ENCODE measurements at places on chromosomes 1 and 21.
A peak's percentile ranks its signal among the peaks of the same experiment; 100 is the strongest.

GRCh38 chr1:30241681-30242080 is 481.7 kb downstream of the MATN1 start:
- DNase-seq: no peak

DNA sequence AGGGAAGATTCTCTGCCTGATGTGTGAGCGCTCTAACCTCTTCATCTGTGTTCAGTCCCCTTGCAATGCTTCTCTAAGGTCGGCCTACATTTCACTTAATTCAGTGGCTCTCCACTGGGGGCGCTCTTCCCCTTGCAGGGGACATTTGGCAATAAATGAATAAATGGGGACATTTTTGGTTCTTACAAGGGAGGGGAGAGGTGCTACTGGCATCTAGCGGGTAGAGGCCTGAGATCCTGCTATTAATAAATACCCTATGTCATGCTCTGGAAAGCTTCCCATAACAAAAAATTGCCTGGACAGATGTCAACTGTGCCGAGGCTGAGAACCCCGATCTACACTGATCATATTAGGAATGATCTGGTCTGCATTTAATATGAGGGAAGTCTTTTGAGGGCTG is 25.9 kb upstream of the DNAJC11 start:
- peak; percentile 47 for DNase-seq

GRCh38 chr1:100883963-100884362 is 10.7 kb downstream of the EXTL2 start:
- DNase-seq: no peak

- no peak for DNase-seq
Measured at GRCh38 chr1:85125891-85126290, 74.9 kb downstream of the SYDE2 start.

DNA sequence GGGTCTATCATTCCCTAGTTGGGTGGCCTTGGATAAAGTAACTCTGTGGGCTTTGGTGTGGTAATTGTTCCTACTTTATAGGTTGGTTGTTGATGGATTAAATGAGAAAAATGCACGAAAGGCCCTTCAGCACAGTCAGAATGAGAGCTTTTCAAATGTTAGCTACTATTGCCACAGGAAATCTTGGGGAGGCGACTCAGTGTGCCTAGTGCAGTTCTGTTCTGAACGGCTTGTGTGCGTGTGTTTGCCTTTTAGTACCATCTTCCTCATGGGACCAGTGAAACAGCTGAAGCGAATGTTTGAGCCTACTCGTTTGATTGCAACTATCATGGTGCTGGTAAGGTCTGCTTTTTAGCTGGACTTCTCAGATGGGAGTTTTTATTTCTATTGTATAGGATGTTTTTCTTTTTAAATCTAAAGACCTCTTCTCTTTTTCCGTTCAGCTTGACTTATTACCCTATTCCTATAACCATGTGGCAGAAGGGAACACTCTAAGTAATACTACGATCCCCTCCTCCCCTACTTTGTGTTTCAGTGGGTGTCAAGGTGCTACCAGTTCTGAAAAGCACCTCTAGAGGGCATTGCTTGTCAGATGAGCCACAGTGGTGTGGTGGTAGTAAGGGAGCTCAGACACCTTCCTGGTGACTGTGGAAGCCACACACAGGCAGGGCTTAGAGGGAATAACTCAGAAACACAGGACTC is 9.2 kb downstream of the SFT2D2 start:
- peak; percentile 22 for DNase-seq

GRCh38 chr21:45824546-45825215 is 156.9 kb upstream of the COL6A1 start:
- DNase-seq: no peak

DNA sequence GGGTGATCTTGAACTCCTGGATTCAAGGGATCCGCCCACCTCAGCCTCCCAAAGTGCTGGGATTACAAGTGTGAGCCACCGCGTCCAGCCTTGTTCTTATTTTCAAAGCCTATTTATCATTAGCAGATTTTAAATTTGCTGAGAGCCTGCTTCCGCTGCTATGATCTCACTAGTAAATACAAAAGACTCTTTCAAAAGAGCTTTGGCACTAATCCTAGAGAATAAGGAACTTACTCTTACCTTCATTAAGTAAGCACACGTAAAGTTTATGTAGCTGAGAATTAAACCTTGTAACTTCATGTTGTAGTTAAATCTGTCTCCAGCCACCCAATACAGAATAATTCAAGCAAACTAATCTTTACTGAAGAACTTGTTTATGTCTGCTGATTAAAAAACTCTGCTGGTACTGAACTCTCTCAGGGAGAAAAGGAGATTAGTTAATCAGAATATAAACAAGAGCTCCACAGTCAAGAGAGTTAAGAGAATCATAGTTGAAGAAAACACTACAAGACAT is 72.3 kb downstream of the RUSC1 start:
- no peak for DNase-seq

DNA sequence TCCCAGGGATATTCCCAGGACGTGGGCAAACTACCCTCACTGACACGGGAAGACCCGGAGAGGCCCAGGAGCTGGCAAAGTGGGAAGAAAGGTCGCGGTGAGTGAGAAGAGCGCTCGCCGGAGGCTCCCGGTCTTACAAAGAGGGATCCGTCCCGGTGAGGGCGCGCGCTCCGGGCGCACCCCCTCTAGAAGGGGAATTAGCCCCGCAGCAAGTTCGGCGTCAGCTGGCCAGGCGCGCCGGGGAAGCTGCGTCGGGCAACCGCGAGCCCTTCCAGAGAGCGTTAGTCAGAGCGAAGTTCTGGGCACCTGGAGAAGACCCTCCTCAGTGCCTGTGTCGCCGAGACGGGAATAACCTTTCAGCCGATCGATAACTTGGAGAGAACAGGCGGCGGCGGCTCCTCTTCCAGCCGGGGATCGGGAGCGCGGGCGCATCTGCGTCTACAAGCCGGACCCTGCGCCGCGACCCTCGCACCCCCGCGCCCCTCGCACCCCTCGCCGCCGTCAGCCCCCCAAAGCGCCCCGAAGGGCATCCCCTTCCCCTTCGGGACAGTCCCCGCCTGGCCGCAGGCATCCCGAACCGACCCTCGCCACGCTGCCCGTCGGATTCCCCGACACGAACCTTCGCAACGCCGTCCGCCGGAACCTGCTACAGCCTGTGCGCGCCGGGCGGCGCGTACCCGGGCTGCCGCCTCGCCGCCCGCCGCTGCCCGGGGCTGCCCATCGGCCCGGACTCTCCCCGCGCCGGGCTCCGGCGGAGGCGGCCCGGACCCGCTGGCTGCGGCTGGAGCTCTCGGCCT is 485 bp downstream of the SIPA1L2 start:
- DNase-seq: no peak

DNA sequence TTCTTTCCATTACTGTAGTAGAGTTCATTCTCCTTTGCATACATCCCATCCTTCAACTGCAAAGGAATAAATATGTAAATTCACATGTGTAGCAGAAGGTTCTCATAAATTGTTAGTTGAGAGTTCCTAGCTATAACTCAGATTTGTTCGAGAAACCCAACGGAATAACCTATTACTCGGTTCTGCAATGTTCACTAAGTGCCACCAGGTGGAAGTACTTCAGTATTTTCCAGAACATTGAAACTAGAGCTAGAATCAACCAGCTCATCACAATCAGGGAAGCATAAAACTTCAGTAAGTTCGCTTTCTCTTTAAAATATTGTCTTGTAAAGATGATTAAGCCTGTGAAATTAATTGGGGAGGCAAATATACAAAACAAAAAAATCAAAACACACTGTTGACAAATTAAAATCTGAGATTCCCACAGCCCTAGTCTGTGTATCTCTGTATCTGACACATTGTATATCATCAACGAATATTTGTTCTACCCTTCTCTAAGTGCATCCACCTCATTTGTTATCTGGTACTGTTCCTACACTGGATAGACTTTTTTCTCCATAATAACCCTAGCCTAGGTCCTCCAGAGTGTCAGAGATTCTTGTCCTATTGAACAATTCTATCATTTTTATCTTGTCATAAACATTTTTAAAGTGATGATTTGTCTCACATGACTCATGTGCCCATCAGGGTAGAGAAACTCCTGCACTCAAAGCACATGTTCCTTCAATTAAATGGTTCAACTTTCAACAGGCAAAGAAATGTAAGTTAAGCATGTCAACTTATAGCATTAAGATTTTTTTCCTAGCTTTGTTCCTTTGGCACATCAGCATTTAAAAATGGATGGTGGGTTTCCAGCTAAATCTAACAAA is 31.9 kb downstream of the MROH9 start:
- DNase-seq: peak; percentile 7

DNA sequence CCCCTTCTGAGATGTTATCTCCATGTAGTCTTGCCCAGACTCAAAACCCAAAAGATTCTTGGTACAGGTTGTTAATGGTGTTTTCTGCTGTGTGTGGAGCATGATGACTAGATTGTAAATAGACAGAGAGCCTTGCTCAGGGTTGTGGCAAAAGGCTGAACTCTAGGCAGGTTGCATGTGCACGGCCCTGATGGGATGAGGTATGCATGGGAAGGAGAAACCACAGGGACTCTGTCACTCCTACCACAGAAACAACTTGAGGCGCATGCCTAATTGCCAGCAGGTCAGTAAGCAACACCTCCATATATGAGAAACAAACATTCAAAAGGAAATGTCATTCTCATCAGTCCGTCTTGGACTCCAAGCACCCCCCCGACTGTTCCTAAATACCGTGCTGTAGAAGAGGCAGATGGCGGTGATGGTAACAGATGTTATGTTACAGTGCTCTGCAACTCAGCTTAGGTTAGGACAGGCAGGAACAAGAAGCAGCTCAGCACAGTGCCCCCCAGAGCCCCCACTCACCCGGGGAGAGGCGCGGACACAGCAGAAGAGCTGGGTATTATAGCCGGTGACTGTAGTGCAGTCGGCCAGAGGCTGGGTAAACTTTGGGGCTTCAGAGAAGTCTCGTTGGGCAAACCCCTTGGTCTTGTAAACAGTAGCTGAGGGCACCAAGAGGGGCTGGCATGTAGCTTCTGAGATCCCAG is 10.9 kb downstream of the MYBPHL start:
- no peak for DNase-seq

DNA sequence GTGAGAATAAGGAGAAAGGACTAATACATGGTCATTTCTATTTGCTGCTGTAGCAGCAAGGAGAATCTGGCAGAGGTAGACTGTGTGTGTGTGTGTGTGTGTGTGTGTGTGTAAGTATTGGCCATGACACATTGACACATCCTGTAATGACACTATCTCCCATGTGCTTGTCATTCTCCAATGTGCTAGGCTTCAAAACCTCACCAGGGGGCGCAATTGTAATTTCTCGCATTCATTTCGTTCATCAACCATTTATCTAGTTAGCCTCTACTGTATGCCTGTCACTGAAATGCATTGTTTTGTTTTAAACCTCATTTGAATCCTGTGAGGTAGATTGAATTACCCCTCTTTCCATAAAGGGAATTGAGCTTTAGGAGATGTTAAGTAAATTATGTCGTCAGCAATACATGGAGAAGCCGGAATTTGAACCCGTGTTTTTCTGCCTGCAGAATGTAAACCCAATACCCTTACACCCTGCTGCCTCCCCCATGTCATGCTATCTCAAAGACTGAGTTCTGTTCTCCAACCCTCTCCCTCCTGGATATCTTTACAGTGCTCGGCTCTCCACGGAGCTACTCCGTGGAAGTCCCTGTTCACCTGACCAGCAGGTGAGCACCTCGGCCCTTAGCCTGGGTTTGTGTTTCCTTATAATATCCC is 100.8 kb downstream of the UCK2 start:
- DNase-seq: peak; percentile 45

DNA sequence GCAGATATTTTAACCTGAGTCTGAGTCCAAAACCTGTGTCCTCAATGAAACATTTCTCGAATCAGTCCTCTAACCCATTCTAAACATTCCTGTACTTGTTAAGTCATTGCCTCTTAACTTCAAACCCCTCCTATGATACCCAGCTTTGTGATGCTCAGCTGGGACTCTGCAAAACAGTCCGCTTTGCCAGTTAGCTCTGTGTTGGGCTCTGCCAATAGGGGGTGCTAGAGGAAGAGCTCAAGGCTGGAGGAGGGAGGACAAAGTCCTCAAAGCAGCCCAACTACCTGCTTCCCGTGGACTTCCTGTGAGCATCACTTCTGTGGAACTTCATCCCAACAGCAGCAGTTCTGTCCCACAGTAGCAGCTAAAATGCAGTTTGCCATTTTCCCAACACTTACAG is 38.1 kb upstream of the SYT14 start:
- no peak for DNase-seq

- DNase-seq: no peak
Measured at GRCh38 chr1:25861316-25862286, 2.3 kb upstream of the AUNIP start.

DNA sequence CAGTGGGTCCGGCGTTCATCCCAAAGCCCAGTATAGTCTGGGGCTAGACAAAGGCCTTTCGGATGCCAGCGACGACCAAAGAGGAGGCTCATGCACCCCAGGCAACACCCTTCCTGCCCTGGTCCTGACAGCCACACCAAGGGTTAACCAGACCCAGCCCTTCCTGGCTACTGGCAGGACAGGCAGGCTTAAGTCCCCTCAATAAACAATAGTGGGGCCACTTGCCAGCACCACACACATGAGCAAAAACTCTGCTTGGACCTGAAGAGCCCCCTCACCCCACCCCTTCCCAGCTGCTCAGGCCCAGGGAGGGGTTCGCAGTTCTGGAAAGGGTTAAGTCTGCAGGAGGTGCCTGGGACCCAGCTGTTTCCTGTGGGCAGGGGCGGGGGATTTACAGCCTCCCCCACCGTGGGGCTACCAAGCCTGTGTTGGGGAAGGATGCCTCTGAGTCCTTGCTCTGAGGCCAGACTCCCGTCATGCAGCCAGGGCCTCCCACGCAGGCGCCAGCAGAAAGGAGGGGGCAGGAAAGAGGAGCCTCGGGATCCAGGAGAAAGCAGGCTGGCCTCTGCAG is 18.2 kb downstream of the PHLDA3 start:
- DNase-seq: no peak

DNA sequence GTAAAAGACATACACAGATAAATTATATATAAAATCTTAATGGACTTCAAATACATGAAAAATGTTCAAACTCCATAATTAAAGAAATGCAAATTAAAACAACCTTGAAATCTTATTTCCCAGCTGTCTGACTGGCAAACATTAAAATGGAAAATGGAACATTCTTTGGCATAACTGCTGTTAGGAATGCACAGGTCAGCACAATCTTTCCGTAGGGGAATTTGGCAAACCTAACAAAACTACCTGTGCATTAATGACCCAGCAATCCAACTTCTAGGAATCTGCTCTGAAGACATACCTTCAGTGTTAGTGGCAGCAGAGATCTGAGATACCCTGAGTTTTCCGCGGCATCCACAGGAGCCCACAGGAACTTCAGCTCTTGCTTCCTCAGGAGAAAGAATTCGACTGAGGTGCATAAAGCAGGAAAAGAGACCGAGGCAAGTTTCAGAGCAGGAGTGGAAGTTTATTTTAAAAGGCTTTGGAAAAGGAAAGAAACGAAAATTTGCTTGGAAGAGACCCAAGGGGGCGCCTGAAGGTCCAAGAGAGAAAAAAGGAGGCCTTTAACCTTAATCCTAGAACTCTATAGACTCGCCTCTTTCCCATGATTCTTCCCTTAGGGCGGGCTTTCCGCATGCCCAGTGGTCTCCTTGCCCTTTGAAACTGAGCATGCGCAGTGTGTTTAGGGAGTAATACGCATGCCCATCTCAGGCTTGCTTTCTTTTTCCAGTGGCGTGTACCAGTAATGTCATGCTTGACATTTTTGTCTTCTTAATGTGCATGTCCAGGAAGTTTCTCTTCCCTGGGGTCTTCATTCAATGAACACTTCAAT is 24.8 kb downstream of the LYPD8 start:
- DNase-seq: no peak

Data from SHP77 treated with DMSO at 0.1 percent for 48 hours (cell line).